ENCODE measurements at places on chromosomes 6 and 20. TPM values are rescaled to one million over a fixed set of nuclear protein-coding genes. Genes with fewer than 3 reads are reported as not detected.

- DNase-seq, result no peak
Observed at GRCh38 chr20:6395695-6396094, 272.9 kb upstream of the FERMT1 start.

The ZBTB46 gene
- 1.6 TPM for total RNA-seq

GRCh38 chr20:35893942-35894341 lies 60.4 kb downstream of the SCAND1 start:
- DNase-seq, result no peak

- no peak for DNase-seq
Observed at GRCh38 chr6:2432292-2432691, 186.9 kb upstream of the GMDS start.

DNA sequence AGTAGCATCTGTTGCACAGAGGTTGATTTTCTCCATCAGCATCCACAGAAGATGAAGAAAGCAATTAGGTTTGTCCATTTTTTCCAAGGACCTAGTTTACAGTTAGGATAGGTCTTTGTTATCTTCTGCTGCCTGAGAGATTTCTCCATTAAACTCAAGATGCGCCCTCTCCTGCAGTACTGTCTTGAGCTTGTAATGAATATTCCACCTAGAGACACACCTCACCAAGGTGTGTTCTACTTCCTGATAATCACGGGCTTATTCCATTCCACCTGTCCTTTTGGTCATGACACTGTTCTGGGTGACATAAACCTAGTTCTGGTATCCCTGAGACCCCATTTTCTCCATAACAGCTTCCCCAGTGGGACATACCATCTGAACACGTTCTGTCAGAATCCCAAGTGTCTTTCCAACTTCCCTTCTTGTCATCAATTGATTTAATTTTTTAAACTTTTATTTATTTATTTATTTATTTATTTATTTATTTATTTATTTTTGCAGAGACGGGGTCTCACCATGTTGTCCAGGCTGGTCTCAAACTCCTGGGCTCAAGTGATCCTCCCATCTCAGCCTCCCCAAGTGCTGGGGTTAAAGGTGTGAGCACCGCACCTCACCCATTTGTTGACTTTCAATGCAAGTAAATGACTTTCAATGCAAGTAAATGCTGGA lies 75.6 kb upstream of the HS3ST5 start:
- no peak for DNase-seq

The CALHM5 gene
- not detected for total RNA-seq

The TTK gene
- 29.8 TPM for total RNA-seq

The COX4I2 gene
- total RNA-seq, result not detected

The HLA-DPB1 gene
- 3.5 TPM for total RNA-seq

GRCh38 chr20:39038047-39038446 lies 75.9 kb downstream of the DHX35 start:
- no peak for DNase-seq

DNA sequence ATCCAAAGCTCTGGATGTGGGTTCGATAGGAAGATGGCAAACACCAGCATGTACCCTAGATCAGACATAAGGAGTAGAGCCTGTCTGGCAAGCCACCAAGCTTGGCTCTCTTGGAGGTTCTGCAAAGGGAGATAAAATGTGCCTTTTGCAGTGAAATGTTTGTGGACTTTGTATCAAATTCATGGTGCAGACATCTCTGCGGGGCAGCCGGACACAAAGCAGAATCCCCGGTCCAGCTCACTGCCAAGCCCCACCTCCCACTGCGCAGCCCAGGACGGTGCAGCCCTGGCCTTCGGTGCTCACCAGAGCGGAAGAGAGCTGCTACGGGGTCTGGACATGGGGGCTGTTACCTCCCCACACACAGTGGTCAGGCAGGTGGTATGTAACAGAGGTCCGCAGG lies 333.6 kb upstream of the JARID2 start:
- no peak for DNase-seq

DNA sequence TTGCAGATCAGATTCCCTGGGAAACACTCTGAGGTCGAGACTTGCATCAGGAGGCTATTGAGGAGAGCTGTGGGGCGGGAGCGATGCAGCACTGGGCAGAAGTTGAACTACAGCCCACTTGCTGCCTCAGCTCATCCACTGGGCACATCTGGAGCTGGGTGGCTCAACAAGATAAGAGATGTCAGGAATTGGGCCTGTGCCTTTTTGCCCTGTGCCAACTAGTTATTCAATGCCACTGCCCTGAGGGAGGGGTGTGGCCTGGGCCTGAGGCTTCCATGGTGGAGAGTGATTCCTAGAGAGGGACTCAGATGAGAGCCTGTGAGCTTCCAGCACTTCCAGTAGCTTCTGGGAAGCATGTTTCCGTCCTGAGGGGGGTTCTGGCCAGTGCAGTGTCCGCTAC lies 32.7 kb downstream of the BRPF3 start:
- DNase-seq, result no peak

GRCh38 chr6:44787254-44787834 lies 399.8 kb downstream of the CDC5L start:
- DNase-seq, result no peak

The TNNC2 gene
- not detected for total RNA-seq
